Mesothelial cell of epicardium (in vitro differentiated cells): ENCODE measurements at places on chromosomes 16 and 17.
A peak's percentile ranks its signal among the peaks of the same experiment; 100 is the strongest.

GRCh38 chr17:57966246-57966645, 11.0 kb upstream of the CUEDC1 start:
- no peaks in the 10 kb centered on the region for H3K4me1 ChIP-seq
- H3K36me3 ChIP-seq: no peaks in the 10 kb centered on the region
- no peak for DNase-seq
- no peak overlapping the region for H3K27ac ChIP-seq
- H3K4me3 ChIP-seq: no peak overlapping the region

- no peak overlapping the region for H3K27ac ChIP-seq
- no peaks in the 10 kb centered on the region for H3K4me1 ChIP-seq
- DNase-seq: no peak
- no peak overlapping the region for H3K4me3 ChIP-seq
- peaks cover 5% of the 10 kb centered on the region for H3K27me3 ChIP-seq
- H3K36me3 ChIP-seq: no peaks in the 10 kb centered on the region
These were observed 22.8 kb upstream of the KDM6B start for GRCh38 chr17:7811251-7811650.

- no peaks in the 10 kb centered on the region for H3K4me1 ChIP-seq
- no peaks in the 10 kb centered on the region for H3K36me3 ChIP-seq
- H3K27me3 ChIP-seq: peaks cover 4% of the 10 kb centered on the region
These were observed 105.8 kb upstream of the TNRC6C start for GRCh38 chr17:77852731-77853130.

GRCh38 chr17:82440991-82441627, 9.4 kb downstream of the CYBC1 start:
- no peak overlapping the region for H3K4me3 ChIP-seq
- peaks cover 5% of the 10 kb centered on the region for H3K36me3 ChIP-seq
- no peak for DNase-seq
- H3K27me3 ChIP-seq: no peaks in the 10 kb centered on the region
- no peaks in the 10 kb centered on the region for H3K4me1 ChIP-seq

- peak; percentile 20 for DNase-seq
- H3K27ac ChIP-seq: no peak overlapping the region
- H3K4me3 ChIP-seq: no peak overlapping the region
- H3K36me3 ChIP-seq: peaks cover 13% of the 10 kb centered on the region
- H3K27me3 ChIP-seq: no peaks in the 10 kb centered on the region
These were observed 201.7 kb downstream of the NPIPB11 start for GRCh38 chr16:29204806-29205135.

DNA sequence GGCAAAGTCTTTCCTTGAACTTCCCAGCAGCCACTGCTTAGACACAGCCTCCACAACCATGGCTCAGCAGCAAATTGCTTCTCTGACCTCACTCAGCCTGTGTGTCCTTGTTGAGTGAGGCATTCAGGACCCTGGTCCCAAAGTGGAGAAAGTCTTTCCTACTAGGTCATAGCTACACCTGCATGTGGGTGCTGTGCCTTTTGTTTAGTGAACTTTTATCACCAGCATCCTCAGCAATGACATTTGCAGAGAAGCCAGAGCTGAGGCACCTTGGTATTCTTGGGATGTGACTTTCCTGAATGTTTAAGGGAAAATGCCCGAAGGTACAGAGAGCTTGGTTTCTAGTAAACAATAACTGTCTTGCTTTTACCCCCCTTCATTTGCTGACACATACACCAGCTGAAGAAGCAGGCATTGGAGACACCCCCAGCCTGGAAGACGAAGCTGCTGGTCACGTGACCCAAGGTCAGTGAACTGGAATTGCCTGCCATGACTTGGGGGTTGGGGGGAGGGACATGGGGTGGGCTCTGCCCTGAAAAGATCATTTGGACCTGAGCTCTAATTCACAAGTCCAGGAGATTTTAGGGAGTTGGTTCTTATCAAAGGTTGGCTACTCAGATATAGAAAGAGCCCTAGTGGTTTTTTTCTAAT, 20.9 kb upstream of the STH start:
- no peaks in the 10 kb centered on the region for H3K4me1 ChIP-seq
- no peak for DNase-seq
- no peak overlapping the region for H3K4me3 ChIP-seq
